ENCODE measurements at places on chromosomes 2 and 18.

- peak; percentile 3 for DNase-seq
Observed at GRCh38 chr2:178280244-178280852, 86.0 kb downstream of the OSBPL6 start.

- DNase-seq, result no peak
Observed at GRCh38 chr2:228839421-228839876, 431.6 kb downstream of the PID1 start.

- no peak for DNase-seq
Observed at GRCh38 chr2:128404709-128405466, 86.2 kb upstream of the HS6ST1 start.

GRCh38 chr2:69965756-69966445 lies 4.5 kb upstream of the ASPRV1 start:
- no peak for DNase-seq

- DNase-seq, result no peak
Observed at GRCh38 chr2:54864727-54865126, 141.3 kb downstream of the EML6 start.

GRCh38 chr2:3427272-3427671 lies 47.8 kb downstream of the TRAPPC12 start:
- no peak for DNase-seq

- no peak for DNase-seq
Observed at GRCh38 chr18:12246849-12247808, 7.0 kb upstream of the CIDEA start.

GRCh38 chr2:37100054-37100453 lies 15.7 kb downstream of the GPATCH11 start:
- DNase-seq, result no peak

DNA sequence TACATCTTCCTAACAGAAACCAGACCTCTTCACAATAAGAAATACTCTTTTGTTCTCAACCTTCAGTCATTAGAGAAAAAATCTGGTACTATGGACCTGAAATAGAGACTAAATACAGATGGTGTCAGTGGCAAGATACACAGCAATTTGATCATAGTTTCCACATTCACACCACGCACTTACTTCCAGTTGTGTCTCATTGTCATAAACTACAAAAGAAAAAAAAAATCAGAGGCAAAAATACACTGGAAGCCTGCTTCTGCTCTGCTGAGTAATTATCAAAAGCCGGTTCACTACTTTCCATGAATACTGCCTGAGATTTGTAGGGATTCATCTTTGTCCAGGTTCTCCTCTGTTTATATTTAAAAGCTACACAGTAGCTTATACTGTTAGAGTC lies 182.6 kb downstream of the PID1 start:
- no peak for DNase-seq

GRCh38 chr2:38146275-38146906 lies 70.4 kb upstream of the CYP1B1 start:
- no peak for DNase-seq

DNA sequence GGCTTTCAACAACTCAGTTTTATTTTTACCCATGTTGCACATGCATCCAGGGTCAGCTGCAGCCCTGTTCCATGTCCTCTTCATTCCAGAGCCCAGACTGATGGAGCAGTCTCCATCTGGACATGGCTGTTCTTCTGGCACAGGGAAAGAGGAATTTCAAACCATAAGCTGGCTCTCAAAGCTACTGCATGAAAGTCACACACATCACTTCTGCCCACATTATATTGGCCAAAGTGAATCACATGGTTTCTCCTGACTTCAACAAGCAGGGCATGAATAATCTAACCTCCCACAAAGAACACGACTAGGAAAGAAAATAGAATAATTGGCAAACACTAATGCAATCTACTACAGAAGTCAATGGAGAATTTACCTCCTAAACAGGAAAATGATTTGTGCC lies 94.2 kb downstream of the FTCDNL1 start:
- no peak for DNase-seq

DNA sequence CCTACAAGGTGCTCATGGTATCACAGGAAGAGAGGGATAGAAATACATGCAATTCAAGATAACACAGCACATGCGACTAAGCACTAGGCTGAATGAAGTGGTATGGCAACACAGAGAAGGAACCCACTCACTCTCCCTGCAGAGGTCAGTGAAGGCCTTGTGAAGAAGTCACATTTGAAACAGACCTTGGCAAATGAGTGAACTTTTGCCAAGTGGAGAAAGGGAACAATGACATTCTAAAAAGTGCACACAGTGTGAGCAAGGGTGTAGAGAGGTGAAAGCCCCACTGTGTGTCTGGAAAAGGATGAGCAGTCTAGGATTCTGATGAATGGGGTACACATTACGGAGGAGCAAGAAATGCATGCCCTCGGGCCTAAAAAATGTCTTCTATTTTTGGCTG lies 23.3 kb downstream of the KLF7 start:
- DNase-seq, result no peak

DNA sequence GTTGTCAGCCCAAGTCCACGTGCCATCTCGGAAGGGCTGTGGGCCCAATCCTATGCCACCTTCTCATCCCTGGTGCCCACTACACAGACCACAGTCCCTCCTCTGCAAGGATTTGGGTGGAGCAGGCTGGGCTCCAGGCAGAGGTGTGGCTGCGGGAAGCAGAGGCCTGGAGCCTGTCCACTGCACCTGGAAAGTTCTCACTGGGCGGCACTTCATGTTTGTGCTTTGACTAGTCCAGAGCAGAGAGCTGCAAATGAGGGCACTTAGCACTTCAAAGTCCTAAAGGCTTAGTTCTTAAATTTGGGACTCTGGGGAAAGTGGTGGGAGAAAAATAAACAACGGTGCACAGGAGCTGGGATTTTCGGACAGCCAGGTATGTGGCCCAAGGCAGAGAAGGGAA lies 308.9 kb upstream of the POU3F3 start:
- no peak for DNase-seq

DNA sequence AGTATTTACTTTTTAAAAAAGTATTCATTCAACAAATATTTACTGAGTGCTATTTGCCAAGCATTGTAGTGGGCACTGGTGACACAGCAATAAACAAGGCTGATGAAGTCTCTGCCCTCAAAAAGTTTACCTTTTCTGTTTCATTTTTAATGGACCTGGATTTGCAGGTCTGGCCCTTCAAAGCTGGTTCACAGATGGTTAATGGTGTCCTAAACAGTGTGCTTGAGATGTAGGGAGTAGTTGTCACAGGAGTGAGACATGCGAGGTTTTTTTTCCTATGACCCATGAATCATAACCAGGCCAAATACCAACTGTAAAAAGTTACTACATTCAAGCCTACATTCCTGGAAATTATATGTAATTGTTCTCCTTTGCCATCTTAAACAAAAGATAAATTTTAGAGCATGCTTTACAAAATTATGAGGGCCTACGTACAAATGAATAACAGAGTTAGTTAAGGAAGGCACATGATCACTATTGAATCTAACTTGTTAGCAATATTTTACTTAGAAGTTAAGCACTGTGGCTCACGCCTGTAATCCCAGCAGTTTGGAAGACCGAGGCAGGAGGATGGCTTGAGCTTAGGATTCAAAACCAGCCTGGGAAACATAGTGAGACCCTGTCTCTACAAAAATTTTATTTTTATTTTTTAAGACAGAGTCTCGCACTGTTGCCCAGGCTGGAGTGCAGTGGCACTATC lies 223.9 kb downstream of the MBD5 start:
- no peak for DNase-seq

DNA sequence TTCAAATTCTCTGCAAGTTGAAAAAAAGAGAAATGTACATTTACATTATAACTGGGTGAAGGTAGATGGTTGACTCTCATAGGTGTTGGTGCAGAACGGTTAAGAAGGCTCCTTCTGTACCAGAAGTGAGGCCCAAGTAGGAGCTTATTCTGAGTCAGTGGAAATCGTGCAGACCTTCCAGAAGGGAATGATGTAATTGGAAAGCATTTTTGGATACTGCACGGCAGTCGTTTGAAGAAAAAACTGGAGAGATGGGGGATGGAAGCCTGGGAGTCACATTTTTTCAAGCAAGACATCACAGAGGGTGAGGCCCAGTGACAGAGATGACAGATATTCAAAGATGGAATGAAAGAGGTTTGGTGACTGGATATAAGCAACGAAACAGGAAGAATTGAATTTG lies 39.4 kb downstream of the HRH4 start:
- DNase-seq, result no peak

GRCh38 chr18:52342456-52342855 lies 2.5 kb downstream of the DCC start:
- DNase-seq, result no peak

GRCh38 chr18:79629249-79629558 lies 50.4 kb upstream of the CTDP1 start:
- DNase-seq, result no peak
